ENCODE measurements at places on chromosomes 16 and 17.

- peak; percentile 38 for DNase-seq
Measured at GRCh38 chr17:7886227-7887037, 2.2 kb upstream of the CHD3 start.

GRCh38 chr17:61750656-61751055 is 112.7 kb downstream of the BRIP1 start:
- DNase-seq = no peak

GRCh38 chr17:81206657-81207056 is 16.1 kb downstream of the CEP131 start:
- DNase-seq = no peak

GRCh38 chr17:27356091-27356705 is 62.3 kb downstream of the WSB1 start:
- no peak for DNase-seq

GRCh38 chr17:77891602-77892001 is 66.9 kb upstream of the TNRC6C start:
- DNase-seq = no peak

GRCh38 chr17:41970901-41971331 is 4.3 kb downstream of the CNP start:
- DNase-seq = no peak

- DNase-seq = no peak
Measured at GRCh38 chr17:49987681-49988441, 7.2 kb downstream of the DLX3 start.

GRCh38 chr17:46776298-46777005 is 42.0 kb downstream of the WNT3 start:
- no peak for DNase-seq

DNA sequence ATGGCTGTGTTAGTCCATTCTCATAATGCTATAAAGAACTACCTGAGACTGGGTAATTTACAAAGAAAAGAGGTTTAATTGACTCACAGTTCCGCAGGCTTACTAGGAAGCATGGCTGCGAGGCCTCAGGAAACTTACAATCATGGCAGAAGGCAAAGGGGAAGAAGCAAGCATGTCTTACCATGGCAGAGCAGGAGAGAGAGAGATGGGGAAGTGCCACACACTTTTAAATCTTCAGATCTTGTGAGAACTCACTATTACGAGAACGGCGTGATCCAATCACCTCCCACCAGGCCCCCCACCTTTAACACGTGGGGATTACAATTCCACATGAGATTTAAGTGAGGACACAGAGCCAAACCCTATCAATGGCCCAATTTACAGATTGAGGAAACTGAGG is 96.5 kb downstream of the SDK2 start:
- no peak for DNase-seq

- DNase-seq = no peak
Measured at GRCh38 chr16:14418795-14419225, 211.2 kb downstream of the PARN start.

DNA sequence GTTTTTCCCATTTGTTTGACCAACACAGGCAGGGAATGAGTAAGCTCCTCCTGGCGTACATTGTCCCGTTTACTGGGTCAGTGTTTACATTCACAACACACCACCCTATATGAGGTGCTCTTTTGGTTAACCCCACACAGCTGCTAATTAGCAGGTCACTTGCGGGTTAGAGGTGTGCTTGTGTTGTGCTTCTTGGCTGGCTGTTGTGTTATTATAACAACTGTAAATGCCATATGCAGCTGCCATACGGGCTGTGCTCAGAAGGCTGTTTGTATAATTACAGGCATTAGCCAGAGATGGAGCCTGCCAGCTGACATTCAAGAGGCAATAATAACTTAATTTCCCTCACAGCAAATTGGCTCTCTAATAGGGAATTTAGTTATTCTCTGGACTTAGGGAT is 205.1 kb upstream of the ELAC2 start:
- DNase-seq = no peak
